ENCODE measurements at places on chromosomes 12 and 14.
A peak's percentile ranks its signal among the peaks of the same experiment; 100 is the strongest.

DNA sequence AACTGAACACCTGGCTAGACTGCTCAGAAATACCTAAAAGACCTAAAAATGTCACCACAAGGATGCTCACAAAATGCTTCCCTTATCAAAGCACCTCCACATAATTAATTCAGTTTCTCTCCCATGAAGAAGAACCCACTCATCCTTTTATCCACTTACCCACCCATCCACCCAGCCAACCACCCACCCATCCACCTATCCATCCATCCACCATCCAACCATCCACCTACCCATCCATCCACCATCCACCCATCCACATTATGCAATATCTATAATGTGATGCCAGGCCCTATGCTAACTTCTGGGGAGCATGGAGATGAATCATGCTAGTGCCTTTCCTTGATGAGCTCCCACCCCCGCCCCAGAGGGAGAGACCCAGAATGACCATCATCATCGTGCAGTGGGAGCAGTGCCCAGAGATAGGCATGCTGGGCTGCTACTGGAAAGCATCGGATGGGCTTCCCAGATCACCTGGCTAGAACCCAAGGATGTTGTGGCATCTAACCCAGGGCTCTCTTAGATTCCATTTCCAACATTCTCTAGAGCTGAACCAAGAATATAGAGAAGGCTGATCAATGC, 166.6 kb downstream of the TTC7B start:
- DNase-seq: no peak

DNA sequence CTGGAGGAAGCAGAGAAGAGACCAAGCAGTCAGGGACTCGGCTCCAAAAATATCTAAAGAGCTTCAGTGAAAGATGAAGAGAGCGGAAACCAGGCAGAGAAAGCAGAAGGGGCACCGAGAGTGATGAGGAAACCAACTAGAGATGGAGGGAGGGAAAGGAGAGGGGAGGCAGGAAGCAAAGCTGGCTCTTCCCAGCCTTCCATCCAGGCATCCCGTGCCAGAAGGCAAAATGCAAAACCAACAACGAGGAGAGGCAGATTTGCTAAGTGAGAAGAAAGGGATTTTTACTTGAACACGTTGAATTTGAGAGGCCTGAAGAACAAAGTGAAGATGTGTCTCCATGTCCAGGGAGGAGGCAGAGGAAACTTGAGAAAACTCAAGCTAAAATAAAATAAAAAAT, 90.1 kb downstream of the NUAK1 start:
- no peak for DNase-seq

- DNase-seq: no peak
Observed at GRCh38 chr12:62098132-62098531, 162.1 kb upstream of the USP15 start.

- no peak for DNase-seq
Observed at GRCh38 chr14:89614009-89614691, 197.1 kb upstream of the FOXN3 start.

DNA sequence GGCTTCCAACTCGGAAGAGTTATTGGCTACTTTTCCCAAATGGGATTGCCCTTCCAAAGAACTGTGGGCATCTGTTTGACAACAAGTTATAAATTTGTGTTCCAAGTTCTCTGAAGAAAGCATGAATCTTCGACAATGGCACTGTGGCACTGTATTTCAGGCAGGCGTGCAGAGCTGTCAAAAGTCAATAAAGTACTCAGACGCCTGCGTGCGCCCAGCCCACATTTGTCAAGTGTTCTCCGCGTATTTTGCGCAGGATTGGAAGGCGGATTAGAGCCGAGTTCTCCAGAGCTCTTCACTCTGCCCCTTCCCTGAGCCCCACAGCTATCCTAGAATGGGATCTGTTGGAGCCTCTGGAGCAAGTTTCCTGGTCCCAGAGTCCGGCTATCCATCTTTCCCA, 103.2 kb downstream of the SLC25A47 start:
- no peak for DNase-seq

DNA sequence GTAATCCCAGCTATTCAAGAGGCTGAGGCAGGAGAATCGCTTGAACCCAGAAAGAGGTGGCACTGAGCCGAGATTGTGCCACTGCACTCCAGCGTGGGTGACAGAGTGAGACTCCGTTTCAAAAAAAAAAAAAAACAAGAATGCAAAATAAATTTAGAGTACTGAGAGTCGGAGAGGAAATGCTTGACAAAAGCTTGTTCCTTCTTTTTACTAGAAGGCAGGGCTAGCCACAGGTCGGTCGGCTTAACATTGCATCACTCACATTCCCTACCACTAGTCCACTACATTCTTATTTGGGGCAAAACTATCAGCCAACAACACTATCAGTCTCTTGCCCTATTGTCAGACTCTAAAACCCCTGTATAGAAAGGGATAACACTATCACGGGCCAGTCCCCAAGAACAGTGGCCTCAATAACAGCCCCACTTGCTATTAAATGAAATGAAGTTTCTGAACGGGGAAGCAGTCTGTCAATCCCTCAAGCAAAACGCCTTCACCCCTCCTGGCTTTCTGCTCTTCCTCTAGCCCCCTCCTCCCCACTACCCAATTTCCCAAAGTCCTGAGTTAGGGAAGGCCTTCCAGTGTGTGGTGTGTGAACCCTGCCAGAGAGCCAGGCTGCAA, 1.0 kb downstream of the RNF41 start:
- DNase-seq: peak; percentile 42

DNA sequence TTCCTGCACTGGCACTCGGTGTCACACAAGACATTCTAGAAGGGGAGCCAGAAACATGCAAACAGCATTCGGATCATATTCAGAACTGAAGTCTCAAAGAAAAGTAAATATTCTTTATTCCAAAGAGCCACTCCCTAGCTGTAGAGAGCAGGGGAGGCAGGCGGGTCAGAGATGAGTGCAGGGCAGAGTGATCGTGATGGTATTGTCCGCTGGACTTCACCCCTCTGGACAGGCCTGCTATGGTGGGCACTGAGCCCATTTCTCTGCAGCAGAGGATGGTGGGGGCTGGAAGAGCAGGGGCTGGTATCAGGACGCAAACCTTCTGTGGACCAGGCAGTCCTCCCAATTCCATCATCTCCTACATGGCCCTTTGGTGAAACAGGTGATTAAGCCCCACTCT, 25.6 kb downstream of the IRF2BPL start:
- DNase-seq: no peak

DNA sequence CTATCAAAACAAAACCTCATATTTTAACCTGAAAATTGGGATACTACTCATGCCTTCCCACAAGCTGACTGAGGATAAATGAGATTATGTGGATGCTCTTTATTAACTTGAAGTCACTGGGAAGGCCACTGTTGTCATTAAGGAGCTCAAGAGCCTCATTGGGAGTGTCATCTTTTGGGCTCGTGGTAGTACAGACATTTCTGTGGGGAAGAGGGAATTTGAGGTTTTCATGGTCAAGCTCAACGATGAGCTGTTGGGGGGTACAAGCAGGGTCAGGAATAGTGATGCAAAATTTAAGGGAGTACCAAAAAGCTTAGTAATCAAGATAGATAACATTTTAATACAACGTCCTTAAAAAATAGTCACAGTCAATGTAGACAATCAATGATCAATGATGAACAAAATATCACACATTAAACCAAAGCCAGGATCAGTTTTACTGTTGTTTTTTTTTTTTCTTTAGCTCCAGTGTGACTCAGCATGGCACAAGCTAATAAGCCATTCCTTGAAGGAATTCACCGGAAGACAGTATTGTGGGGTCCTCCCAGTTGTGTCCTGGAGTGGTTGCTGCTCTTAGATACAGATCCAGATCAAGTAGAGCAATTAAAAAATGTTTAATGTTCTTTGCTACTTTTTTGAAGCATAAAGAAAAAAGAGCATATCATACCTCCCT, 130.9 kb downstream of the C12orf75 start:
- DNase-seq: no peak

DNA sequence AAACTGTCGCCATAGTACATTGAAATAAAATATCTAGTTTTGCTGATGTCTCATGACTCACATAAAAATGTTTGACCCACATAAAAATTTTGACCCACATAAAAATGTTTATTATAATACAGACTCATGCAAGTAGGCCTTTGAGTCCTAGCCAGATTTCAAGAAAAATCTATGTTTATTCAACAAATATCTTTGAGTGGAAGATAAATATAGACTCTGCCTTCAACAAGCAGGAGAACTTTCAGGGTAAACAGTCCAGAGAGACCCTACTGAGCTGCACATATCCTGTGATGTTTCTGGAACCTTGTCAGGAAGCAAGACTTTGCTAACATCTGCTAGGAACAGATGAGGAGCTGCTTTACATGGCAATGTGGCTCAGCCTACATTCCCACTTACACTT, 283.1 kb downstream of the MDGA2 start:
- no peak for DNase-seq

GRCh38 chr12:100020370-100020769, 35.6 kb upstream of the ANKS1B start:
- DNase-seq: peak; percentile 6

DNA sequence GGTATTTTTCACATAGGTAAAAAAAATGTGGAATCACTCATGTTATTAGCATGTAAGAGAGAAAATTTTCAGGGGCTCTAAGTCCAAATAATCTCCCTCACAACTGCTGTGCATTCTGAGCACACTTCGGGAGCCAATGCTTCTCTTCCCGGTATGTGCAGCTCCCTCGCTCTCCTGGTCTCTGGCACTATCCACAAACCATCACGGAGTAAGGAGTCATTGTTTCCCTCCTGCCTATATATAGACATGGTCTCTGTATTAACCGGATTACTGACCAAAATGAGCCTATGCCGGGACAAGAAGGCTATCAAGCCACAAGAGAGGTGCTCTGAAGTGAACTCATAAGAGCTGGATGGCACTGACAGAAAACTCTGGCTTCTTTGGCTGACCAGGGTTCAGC, 13.4 kb downstream of the HECTD4 start:
- DNase-seq: no peak

GRCh38 chr14:103718572-103718971, 3.0 kb downstream of the ZFYVE21 start:
- DNase-seq: no peak

DNA sequence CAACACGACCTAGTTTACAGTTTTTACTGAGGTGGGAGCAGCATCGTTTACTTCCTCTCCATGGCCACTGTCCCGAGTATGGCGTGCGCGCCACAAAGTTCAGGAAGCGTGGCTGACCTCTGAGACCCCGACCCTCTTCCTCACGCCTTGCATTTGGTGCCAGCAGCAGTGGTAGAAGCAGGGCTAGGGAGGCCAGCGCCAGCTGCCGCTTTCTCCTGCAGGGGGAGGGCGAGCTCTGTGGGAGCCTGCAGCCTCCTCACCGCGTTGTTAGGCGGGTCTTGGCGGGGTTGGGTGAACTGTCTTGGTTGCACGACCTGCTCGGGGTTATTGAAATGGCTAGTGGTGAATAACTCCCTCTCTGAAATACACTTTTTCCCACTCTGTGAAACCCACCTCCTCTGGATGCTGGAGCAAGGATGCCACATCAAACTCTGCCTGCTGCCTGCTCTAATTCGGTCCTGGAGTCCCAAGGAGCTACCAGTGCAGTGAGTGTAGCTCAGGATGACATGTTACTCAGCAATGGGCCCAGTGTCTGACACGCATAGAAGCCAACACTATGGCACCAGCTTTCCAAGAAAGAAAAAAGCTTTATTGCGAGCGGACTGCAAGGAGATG, 22.3 kb upstream of the TDRD9 start:
- DNase-seq: no peak

- DNase-seq: peak; percentile 59
Observed at GRCh38 chr14:67285876-67286452, 44.7 kb downstream of the PALS1 start.

GRCh38 chr12:132618683-132619043, at the start of gene P2RX2:
Gene P2RX2 (plus strand): TSS chr12:132618776. CDS start chr12:132618817, 41 bp downstream.
- no peak for DNase-seq

- DNase-seq: peak; percentile 50
Observed at GRCh38 chr14:55329999-55330710, 58.9 kb downstream of the FBXO34 start.

DNA sequence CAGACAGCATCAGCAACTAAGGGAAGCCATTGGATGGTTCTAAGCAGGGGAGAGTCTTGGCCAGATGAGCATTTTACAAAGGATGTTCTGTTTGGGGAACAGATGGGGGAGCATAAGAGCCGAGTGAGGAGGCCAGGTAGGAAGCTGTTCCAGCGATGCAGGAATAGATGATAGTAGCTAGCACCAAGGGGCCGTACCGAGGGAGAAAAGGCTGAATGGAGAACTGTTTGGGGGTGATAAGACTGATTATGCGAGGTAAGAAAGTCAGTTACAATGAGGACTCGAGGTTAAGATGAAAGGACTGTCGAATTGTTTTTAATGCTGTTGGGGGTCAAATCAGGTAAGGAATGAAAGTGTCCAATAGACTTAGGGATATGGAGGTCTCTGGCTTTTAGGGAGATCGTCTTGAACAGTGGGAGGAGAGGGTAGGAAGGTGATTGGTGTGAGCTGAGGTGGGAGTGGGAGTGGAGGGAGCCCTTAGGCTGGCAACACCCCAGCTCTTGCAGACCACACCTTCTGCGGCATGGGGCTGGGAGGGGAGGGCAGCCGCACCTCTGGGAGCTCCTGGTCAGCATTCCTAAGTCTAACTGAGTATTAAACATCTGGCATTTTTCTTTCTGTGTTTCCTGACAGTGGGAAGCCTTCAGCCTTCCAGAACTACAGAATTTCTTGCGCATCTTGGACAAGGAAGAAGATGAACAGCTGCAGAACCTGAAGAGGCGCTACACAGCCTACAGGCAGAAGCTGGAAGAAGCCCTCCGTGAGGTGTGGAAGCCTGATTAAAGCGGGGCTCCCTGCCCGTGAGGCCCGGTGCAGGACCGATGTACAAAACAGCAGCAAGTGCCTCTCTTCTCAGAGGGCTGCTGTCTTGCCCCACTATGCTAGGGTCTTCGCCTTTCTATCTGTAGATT, 64.8 kb downstream of the GNS start:
- no peak for DNase-seq

DNA sequence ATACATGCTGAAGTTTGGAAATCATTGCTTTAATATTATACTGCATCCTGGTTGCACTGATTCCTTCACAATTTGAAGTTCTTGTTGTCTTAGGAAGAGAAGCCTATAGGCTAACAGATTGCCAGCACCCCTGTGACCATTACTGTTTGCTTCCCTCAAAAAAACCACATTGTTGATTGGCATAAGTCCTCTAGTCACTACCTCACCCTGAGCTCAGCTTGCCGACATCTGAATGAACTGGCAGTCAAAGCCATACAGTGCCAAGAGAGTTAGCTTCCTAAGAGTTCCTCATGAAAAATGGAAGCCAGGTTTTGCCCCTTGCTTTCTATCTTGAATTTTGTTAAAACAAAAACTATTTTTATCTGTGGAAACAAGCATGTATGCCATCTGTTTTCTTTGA, 276.1 kb downstream of the SYT1 start:
- DNase-seq: no peak

- DNase-seq: no peak
Observed at GRCh38 chr12:126198516-126198915, 1133.3 kb downstream of the AACS start.

GRCh38 chr14:50615552-50615951, 52.6 kb downstream of the SAV1 start:
- DNase-seq: no peak

GRCh38 chr14:55129428-55130195, 560 bp downstream of the LGALS3 start:
- DNase-seq: peak; percentile 72

DNA sequence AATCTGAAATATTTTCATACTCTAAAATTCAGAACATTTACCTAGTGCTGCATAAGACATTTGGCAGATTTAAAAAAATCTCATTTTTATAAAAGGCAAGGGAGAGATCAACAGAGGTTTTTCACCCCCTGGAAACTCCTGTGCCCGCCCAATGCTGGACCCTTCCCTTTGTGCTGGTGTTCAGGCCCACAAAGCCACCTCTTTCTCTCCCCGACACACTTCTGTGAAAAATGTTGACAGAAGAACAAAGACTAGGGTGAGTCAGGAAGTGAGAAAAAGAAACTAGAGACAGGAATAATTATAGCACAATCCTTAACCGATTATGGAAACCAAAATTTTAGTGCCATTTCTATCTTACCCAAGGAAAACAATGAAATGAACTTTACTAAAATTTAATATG, 197.7 kb upstream of the STXBP6 start:
- DNase-seq: no peak
